ENCODE measurements at places on chromosomes 2 and 18.

DNA sequence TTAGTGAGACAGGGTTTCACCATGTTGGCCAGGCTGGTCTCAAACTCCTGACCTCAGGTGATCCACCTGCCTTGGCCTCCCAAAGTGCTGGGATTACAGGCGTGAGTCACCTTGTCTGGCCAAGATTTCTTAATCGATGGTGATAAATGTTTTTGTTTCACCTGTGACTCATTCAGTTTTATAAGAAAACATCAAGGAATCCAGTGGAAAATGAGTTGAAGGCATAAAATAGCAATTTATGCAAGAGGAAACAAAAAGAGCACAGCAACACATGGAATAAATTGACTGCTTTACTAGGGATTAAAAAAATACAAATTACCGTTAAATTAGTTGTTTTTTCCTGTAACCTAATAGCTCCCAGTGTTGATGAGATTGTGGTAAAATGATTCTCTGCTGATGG, 80.2 kb downstream of the CDK15 start:
- DNase-seq, result peak; percentile 49

DNA sequence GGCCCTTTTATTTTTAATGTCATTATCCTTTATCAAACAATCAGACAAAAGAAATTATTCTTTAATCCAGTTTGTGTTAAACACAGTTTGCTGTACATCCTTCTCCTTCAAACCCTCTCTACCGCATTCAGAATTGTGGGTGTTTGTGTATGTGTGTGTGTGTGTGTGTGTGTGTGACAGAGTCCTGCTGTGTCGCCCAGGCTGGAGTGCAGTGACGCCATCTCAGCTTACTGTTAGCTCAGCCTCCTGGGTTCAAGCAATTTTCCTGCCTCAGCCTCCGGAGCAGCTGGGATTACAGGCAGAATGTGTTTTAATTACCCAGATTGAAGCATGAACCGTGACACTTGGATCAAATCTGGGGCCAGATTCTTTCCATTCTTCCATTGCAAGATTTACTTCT, 723.7 kb downstream of the DCDC2C start:
- DNase-seq, result no peak

- no peak for DNase-seq
Measured at GRCh38 chr2:185771396-185771795, 32.8 kb downstream of the FSIP2 start.

- DNase-seq, result peak; percentile 51
Measured at GRCh38 chr2:223314811-223315210, 262.8 kb downstream of the KCNE4 start.

GRCh38 chr2:85702172-85702571, 8.0 kb downstream of the GNLY start:
- peak; percentile 81 for DNase-seq

DNA sequence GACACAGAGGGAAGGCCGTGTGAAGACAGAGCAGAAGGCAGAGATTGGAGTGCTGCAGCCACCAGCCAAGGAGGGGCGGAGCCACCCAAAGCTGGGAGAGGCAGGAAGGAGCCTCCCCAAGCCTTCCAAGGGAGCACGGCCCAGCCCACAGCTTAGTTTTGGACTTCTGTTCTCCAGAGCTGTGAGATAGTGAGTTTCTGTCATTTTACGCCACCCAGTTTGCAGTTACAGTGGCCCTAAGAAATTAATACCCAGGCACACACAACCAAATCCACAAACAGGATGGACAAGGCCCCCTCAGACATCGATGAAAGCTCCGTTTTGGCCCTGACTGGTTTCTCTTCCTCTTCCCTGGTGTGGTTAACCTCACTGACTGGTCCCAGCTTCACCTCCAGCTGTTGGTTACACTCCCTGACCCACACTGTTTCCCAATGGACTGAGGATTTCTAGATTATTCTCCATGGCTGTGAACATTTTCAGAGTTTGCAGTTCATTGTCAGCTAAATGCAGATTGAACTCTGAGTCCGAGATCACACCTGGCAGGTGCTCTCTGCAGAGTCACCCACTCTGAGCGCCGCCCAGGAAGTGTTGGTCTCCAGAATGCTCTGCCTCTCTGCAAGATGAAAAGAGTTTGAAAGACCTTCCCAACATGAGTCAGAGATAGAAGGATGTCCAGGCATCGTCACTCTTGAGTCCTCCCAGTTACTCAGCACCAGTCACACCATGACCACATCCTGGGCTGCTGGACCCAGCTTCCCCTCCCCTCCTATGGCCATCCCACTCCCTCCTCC, 100.2 kb downstream of the TWIST2 start:
- peak; percentile 89 for DNase-seq

DNA sequence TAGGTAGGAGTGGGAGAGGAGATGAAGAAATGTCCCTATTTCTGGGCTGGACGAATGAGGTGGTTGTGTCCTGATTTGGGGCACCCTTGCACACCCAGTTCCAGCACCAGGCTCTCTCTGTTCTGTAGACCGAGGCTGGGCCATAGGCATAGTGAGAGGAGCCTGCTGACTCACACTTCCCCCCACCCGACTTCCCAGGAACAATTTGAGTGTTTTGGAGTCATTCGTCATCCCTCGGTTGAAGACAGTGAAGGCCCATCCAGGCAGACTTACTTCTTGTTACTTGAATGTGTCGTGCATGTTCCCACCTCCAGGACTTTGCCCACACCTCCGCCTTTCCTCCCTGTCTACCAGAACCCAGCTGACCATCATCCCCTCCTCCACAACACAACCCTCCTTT, 179.1 kb downstream of the HAUS1 start:
- DNase-seq, result peak; percentile 55

DNA sequence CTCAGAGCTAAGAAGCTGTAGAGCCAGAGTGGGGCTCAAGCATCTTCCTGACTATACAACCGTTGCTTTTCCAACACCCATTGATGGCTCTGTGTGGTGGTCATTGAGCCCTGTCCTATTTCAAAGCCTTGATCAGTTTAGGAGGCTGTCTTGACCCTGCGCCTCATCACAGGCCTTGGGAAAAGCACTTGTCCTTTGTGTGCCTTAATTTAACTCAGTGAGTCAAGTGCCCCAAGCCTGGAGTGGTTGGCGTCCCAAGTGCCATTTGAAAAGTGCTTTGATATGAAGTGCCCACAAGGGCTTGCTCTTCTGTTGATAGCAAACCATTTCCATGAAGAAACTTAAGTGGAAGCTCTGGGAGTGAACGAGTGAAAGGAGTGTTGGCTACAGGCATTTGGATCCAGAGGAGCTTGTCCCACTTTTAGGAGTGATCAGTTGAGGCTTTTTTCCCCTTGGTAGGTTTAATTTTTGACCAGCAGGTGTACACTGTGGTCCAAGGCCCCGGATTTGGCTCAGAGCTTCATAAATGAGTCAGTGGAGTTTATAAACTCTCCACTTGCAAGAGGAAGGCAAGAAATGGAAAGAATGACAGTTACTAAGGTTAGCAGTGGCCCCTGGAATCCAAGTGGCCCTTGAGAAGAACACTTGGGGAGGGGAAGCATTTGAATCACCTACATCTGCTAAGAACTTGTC, 50.3 kb downstream of the ACTR2 start:
- no peak for DNase-seq

DNA sequence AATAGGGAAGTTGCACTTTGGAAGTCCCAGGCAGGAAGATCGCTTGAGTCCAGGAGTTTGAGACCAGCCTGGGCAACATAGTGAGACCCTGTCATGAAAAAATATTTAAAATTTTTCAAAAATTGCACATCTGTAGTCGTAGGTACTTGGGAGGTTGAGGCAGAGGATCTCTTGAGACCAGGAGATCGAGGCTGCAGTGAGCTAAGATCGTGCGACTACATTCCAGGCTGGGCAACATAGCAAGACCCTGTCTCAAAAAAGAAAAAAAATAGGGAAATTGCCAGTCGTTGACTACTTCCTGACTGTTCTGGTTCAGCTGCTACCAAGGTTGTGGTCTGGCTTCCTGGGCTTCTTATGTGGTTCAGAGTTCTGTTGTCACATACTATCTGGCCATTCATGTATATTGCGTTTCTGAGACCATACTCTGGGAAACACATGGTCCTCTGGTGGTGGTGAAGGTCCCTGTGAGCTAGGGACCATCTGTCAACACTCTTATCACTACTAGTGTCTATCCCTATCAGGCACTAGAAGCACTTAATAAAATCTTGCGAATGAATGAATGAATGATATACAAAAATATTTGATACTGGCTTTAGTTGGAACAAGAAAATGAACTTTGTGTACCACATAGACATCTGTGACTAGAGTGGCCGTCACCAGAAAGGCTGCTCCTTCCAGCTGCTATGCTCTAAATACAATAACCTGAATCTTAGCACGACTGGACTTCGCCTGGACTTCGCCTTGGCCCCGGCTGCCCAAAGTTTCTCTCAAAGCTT, 861 bp upstream of the KLHL23 start:
- no peak for DNase-seq

GRCh38 chr2:178478130-178478438, 316 bp downstream of the FKBP7 start:
- peak; percentile 4 for DNase-seq

- DNase-seq, result no peak
Measured at GRCh38 chr18:57715671-57716070, 87.4 kb downstream of the ATP8B1 start.

DNA sequence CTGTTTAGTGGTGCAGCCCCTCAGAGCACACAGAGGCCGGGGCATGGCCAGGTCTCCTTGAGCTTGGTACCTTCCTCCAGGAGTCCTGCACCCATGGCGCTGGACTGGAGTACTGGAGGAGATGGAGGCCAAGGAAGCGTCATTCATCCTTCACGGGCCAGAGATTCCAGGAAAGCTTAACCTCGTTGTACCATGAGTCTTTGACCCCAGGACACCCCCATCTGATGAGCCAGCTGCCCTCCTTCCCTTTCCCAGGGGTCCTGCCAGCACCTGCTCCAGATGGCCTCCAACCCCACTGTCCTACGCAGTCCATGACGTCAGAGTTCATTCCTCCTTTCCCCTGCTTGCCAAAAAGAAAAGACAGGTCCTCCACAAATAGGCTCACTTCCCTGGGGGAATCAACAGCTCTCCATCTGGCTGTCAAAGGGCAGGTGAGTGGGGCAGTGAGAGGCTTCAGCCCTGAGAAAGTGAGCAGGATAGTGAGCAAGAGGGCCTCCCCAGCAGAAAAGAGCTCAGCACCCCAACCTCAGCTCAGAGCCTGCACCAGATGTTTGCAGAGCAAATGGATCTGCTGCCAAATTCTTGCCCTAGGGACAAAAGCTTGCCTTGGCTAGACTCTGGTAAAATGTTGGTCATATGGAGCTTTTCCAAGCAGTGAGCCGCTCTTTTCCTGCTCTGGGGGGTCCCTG, 4.5 kb upstream of the NPPC start:
- no peak for DNase-seq

GRCh38 chr18:28398471-28398870, 221.5 kb upstream of the CDH2 start:
- no peak for DNase-seq

- DNase-seq, result no peak
Measured at GRCh38 chr2:15006667-15007066, 374.1 kb downstream of the LRATD1 start.

- peak; percentile 70 for DNase-seq
Measured at GRCh38 chr2:174012347-174013314, 47.5 kb upstream of the SP3 start.

- DNase-seq, result no peak
Measured at GRCh38 chr2:200379481-200380090, 73.1 kb downstream of the SPATS2L start.

DNA sequence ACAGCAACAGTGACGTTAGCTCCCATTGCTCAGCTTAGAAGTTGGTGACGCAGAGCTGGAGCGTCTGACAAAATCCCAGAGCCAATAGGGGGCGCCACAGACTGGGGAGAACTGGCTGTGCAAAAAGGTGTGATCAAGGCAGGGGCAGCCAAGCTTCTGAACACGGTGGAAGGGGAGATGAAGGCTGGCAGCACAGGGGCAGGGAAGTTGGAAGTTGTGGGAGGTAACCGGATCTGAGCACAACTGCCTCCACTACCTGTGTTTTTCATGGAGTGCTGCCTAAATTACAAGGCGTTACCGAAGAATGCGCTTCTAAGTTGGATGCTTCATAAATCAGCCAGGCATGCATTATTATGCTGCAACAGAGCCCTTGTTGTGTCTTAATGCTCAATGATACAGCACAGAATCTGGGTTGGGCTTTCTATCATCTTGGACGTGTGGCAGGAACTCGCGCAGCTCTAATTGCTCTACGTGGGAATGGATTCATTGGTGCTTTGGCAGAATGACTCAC, 370.0 kb downstream of the SLC4A3 start:
- DNase-seq, result peak; percentile 42

DNA sequence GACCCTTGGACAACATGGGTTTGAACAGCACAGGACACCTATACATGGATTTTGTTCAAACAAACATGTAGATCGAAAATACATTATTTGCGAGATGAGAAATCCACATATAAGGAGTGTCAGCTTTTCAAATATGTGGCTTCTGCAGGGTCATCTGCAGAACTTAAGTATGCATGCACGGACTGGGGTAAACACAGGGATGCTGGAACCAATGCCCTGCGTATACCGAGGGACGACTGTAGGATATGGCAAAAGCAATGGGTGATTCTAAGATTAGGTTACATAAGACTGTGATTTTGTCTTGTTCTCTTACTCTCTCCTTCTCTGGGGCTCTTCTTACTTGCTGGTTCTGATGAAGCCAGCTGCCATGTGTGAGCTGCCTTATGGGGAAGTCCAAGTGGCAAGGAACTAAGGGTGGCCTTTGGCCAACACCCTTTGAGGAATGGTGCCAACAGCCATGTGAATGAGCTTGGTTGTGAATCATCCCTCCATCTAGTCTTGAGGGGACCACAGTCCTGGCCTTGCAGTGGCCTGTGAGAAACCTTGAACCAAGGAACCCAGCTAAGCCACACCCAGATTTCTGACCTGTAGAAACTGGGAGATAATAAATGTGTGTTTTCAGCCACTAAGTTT, 66.5 kb downstream of the EVA1A start:
- DNase-seq, result no peak

DNA sequence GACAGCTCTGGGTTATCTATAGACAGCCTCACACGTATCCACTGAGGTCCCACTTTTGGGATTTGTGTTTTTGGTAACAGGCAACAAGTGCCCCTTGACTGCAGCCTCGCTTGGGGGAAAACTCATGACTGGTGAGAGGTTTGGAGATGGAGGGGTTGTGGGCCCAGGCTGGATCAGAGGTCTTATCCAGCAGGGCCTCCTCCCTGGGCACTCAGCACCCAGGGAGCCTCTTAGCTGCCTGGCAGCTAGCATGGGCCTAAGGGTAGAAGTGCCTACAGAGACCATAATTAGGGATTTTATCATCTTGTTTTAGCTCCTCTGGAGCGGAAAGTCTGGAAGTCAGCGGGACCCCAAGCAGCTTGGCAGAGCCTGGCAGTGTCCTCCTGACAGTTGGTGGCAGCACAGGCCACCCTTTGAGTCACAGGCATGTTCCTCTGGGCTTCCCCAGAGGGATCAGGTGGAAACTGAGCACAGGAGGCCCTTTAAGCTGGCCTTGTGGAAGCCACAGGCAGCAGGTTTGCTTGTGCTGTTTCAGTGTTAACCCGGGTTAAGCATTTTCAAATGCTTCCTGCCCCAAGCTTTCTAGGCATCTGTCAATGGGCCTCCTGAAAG, 143.1 kb downstream of the KCTD1 start:
- DNase-seq, result peak; percentile 49

GRCh38 chr2:197641666-197642065, 33.7 kb downstream of the RFTN2 start:
- DNase-seq, result no peak

All from fibroblast of skin of abdomen (primary cell).